ENCODE measurements at places on chromosomes 2 and 18.

- DNase-seq = no peak
These were observed 93.4 kb upstream of the FN1 start for GRCh38 chr2:215529271-215529670.

GRCh38 chr2:19630921-19631320 is 270.9 kb downstream of the TTC32 start:
- no peak for DNase-seq

DNA sequence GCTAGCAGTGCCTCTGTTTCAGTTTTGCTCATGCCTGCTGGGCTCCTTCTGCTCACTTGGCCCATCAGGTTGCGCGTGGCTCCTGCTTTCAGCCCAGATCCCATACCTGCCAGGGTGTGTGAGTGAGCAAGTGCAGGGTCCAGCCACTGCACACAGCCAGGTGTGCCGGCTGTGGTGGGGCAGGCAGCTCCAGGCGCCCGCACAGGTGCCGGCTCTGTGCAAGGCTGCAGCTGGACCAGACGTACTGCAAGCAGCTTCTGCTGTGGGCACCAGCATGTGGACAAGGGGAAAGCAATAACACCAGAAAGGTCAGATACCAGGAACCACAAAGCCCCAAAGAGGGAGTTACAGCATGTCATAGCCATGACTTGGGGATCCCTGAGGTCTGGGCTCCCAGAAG is 5.6 kb upstream of the PCARE start:
- DNase-seq = no peak

DNA sequence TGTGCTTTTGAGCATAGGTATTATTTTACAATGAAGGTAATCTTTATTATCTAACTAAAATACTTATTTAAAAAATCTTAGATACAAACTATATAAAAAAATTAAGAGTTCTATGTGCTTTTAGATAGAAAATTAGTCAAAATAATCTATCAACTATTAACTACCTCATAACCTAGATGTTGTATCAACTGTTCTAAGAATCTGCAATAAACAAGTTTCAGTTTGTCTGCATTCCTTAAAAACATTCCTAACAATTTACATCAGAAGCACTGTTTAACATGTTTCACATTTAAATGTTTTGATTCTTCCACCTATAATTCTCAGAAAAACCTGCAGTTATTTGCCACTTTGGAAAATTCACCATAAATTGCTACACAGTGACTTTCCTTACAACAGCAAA is 33.3 kb downstream of the NDUFS1 start:
- no peak for DNase-seq

- no peak for DNase-seq
These were observed 237.8 kb upstream of the THSD7B start for GRCh38 chr2:136527560-136527959.

- DNase-seq = no peak
These were observed 50.7 kb downstream of the MGAT5 start for GRCh38 chr2:134304394-134305108.

DNA sequence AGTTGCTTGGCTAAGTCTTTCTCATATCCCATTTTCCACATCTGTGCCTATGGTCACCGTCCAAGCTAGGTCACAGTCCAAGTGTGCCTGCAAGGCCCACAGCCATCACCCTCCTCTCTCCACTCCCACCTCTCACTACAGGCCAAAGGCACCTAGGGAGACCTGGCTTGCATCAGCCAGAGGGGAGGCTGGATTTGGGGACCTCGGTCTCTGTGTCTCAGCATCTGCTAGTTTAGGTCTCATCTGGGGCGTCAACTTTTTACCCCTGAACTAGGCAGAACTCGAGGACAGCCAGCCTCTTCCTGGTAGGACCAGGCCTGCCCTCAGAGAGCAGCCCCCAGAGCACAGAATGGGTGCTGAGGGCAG is 217.1 kb downstream of the DYSF start:
- DNase-seq = no peak

- DNase-seq = no peak
These were observed 10.1 kb downstream of the DPP4 start for GRCh38 chr2:162063899-162064298.

GRCh38 chr18:9531791-9532410 is 56.6 kb downstream of the RALBP1 start:
- no peak for DNase-seq

DNA sequence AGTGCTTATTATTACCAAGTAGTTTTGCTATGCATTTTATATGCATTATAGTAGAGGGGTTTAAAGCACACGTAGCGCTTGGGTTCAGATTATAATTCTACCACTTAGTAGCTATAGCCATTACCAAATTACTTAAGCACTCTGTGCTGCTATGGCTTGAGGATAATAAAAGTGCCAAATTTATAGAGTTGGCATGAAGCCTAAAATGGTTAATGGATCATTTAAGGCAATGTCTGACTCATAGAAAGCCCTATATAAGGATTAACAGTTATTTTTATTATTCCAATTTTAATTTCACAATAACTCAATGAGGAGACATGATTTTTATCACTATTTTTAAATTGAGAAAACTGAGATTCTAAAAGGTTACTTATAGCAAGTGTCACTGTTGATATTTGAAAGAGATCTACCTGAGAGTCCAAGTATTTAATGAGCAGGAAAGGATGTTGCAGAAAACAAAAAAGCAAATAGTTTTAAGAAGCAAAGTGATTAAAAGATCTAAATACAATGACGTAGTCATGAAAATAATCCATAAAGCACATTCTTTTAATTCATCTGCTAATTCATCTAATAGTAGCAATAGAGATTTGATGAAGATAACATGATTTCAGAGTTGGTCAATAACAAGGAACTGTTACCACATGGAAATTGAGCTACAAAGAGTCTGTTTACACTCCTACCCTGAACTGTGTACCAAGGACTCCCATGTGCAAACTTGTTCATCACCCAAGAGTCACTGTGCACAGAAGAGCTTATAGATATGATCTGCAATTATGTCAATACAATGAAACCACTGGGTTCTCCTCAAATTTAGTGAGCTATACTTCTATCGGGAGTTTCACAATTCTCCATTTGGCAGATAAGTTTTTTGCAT is 78.8 kb upstream of the DTNA start:
- DNase-seq = no peak

DNA sequence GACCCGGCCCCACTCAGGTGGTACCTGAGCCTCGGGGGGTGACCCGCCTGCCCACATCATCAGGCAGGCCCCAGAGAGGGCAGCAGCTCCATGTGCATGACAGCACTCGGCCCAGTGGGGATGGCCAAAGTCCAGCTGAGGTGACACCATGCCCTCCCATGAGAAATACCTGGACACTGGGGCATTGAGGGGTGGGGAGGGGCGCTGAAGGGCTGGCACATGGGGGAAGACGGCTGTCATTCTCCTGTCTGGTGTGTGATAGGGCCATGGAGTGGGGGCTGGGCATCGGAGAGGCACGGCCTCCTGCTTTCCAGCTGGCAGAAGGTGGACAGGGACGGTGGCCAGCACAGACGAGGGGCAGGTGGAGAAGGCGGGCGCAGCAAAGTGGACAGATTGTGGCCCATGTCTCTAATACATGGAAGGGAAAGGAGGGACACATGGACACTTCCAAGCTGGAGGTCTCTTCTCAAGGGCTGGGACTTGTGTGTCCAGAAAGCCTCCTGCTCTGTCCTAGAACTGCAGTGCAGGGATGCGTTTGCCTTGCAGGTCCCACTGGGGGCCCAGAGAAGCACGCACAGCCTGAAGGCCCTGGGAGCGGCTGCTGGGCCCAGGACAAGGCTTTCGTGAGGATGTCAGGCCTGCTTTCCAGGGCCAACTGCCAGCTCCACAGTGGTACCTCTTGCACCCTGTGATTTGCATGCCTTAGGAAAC is 302.2 kb downstream of the NDUFA10 start:
- no peak for DNase-seq

GRCh38 chr2:17608251-17608650 is 67.8 kb downstream of the VSNL1 start:
- DNase-seq = no peak

GRCh38 chr18:72342933-72343332 is 201.2 kb downstream of the CBLN2 start:
- DNase-seq = no peak

DNA sequence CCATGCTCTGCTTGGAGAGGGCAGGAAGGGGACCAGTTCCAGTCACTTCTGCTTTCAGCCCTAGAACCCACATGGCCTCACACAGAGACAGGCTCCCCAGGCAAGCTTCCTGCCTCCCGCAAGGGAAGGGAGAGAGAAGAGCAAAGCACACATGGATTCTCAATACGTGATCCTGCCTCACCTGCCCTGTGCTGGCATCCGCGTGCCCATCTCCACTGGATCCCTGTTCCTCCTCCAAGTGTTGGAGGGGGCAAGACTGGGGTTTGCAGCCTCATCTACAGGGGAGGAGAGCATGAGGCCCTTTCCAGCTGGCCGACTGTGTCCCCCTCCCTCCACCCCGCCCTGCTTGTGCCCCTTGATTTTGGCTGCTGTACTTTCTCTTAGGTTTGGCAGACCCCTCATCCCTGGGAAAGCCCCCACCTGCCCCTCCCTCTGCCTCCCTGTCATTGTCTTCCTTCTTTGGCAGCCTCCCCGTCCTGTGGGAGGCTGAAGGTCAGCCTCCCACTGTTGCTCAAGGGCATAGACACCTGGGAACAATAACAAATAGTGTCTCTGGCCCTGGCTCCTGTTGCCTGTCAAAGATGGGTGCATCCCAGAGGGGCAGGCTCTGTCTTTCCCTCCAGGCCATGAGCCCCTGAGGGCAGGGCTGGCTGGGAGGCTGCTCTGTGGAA is 22.7 kb downstream of the KCNF1 start:
- DNase-seq = no peak

- DNase-seq = no peak
These were observed 31.2 kb downstream of the PIEZO2 start for GRCh38 chr18:11118051-11118766.

- DNase-seq = no peak
These were observed 74.6 kb downstream of the RRM2 start for GRCh38 chr2:10196948-10197696.

DNA sequence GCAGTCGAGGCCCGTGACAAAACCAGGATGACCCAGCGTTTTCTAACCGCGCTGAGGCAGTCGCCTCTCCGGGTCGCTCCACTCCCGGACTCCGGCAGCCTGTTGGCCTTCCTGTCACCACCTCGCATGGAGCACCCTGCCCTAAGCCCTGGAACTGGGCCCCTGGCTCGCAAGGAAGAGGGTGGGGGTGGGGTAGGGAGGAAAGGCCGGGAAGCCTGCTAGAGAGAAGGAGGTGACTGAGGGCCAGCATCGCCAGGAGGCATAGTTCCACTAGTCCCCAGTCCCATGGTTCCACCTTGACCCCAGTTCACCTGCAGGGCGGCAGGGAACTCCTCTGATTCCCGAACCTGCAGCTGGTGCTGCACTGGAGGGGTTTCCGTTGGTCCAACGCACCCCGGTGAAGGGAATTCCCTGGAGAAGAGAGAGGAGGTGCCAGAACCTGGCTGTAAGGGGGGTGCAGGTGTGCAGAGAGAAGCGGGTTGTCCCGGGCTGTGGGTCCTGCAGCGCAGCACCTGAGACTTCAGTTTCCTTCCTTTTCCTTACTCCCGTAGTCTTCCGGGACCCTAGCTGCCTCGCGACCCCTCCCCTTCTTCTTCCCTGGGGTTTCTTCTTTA is 11.8 kb upstream of the EN1 start:
- no peak for DNase-seq

DNA sequence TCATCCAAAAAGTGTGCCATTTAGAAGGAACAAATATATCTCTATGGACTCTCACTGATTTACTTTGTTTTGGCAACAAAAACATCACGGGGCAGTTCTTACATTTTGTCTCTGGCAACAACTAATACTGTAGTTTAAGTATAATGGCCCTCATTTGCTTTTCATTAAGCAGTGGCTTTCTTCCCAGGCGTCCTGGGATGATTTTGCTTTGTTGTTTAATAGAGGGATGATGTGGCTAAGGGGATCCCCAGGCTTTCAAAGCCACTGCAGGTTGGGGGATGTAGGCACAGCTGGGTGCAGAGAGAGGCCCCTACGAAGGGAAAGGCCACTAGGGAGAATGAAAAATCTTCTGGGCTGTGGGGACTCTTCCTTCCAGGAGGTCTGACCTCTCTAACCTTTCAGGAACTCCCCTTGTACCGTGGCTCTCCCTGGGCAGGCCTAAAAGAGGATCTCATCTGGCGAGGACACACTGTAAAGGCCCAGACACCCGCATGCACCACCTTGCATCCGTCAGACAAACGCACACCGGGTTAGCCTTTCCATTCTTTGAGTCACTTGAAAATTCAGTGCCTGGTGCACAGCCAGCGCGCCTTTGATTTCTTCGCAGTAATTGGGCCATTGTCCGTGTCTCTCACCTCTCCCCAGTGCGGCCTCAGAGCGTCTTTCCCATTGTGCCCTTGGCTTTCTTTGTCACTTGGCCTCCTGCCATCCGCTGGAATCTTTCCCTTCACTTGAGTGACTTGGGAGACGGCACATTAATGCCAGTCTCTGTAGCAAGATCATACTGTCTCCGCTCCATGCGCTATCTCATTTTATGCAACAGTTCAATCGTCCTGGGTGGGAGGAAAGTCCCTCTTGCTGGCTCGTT is 40.3 kb upstream of the AFF3 start:
- DNase-seq = no peak

DNA sequence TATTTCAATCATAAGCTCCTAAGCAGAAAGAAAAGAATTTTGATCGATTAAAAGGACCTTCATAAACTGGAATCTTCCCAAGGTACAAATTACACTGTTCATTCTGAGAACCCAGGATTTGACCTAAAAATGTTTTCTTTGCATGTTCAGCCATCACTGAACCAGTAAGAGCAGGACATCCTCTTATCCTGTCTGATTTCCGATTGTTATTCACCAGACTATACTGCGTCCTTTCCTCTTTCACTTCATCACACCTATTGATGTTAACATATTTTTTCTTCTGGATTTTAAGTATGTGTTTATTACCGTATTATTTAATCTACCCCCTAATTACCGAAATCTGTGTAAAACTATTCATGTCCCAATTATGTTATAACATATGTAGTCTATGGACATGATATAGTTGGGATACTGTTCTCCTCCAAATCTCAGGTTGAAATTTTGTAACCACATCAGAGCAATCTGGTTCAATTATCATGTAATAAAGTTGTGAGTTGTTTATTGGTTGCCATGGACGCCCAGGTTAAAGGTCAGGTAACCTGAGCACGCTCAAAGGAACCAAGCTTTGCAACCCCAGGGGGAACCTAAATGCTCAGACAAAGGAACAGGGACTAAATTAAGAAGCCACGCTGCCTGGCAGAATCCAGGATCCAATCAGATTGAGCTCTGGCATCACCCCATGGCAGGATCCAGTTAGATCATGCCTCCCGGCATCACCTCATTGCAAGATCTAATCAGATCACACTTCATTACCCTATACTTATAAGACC is 11.6 kb upstream of the TBC1D8 start:
- no peak for DNase-seq

DNA sequence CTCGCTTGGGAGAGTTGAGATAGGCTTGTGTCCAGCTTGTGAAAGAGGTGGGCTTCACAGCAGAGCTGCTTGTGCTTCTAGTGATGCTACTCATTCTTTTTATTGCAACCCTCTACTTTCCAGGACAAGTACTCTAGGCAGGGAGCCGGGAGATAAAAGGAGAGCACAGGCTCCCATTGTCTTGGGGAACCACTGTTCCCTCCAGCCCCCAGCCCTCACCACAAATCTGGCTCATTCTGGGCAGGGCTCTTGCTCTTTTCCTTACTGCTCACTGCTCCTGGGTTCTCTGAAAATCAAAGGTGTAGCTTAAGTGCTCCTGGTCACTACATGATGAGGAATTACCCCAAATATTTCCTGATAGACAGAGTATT is 81.4 kb downstream of the CABYR start:
- DNase-seq = no peak

Measured in GM06990 (cell line).